ENCODE measurements at places on chromosomes 3 and 15.

DNA sequence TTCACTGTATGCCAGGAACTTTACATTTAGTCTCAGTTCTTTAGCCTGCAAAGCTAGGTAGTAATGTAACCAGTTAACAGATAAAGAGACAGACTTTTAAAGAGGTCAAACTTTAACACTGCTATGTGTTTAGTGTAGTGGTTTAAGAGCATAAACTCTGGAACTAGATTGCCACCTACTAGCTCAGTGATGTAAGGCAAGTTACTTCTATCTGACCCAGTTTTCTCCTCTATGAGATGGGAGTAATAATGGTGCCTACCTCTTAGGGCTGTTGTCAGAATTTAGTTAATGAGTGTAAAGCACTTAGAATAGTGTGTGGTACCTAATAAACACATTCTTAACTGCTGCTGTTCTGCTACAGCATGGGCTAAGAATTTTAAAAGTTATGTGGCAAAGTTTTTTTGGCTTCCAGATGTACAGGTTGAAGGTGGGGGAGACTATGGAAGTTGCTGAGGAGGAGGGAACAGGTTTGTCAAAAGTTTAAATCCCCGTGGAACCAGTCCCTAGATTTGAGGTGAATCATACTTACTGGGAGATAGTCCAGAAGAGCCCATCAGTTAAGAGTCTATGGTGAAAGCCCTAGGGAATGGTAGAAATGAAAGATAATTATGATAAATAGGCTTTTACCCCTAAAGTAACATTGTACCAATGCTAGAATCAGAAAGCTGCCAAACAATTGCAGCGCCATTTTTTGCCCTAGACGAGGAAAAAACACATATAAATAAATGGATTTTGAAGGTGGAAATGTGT is 13.9 kb downstream of the TSC22D2 start:
- DNase-seq, result no peak

DNA sequence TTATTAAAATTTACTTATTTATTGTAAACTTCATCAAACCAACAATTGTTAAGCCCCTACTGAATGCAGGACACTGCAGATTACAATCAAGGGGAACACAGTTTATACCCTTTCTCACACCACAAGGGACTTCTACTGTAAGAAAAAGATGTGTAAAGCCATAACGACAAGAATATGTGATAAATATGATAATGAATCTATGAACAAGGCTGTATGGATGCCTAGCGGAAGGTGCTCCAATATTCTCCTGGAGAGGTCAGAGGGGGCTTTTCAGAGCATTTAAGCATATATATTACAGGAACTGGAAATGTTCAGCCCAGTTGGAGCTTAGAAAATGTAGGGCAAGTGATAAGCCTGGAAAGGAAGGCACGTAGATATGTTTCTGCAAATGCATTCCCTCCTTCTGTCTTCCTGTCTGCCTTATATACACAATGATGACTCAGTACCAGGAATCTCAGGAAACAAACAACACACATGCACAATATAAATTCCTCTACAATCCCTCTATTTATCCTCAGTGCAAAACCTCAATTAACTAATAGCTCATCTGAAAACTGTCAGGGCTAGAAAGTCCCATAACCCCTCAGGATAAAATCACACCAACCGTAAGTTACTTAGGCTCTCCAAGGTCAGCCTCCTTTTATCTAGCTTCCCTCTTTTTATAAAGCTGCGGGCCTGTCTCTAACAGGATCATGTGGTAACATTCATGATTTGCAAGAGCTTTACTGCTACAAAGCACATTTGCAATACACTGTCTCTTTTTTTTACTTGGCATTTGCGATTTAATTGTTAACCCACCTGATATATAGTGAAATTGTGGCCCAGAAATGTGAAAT is 393.1 kb downstream of the LPP start:
- no peak for DNase-seq

DNA sequence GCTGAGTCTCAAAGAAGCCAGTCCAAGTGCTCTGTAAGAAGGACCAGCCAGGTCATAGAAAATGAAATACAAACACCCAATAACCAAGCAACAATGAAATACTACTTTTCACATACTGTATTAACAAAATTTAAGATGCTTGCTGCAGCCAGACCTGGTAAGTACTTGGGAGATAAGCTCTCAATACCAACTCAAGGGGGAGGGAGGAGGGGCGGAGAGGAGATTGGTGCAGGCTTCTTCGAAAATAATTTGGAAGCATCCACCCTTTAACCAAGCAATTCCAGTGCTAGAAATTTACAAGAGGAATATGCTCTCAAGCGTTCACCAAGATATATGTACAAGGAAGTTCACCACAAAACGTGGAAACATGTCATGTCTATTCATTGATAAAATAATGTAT is 7.6 kb upstream of the LRRC2 start:
- no peak for DNase-seq

DNA sequence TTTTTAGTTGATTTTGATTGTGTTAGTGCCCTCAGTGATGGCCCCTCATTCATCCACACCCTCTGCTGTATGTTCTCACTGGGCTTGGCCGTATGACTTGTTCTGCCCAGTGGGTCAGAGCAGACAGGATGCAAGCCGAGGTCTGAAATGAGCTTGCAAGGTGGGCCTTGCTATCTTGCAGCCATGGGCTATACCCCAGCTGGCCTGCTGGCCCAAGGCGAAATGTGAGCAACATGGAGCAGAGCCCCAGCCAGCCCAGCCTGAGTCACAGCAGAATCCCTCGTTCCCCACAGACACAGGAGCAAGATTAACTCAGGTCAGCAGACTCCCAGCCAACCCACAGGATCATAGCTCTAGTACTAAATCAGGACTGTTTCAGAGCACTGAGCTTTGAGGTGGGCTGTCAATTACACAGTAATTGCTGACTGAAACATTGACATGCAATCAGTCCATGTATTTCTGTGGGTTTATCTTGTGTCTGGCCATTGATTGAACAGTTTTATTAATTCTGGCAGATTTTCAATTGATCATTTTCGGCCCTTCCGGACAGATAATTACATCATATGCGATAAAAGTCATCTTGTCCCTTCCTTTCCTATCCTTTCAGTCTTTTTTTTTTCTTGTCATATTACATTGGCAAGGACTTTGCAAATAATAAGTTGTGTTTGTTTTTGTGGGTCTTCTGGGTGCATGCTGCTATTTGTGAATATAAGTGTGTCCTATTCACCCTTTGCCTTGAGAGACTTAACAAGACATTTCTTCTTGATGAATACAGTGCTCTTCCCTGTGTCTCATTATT is 27.1 kb downstream of the KLF15 start:
- no peak for DNase-seq

DNA sequence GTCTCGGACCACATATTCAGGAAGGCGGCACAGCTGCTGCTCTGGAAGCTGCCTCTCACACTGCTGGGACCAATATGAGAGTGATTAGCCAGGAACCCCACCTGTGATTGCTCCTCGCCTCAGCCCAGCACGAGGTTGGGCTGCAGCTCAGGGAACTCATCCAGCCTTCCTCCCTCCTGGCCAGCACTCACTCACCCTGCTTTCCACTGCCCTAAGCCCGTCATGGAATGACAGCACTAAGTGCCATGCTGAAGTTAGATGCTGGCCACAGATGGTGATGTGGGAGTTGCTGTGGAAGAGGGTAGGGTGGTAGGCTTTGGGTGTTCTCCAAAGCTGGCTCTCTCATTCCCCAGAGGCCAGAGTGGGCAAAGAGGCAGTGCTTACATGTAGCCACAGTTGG is 7.3 kb downstream of the MST1R start:
- DNase-seq, result no peak

- DNase-seq, result peak; percentile 57
Observed at GRCh38 chr15:65066635-65067316, 1.0 kb downstream of the RASL12 start.

- no peak for DNase-seq
Observed at GRCh38 chr3:49166752-49167556, 823 bp upstream of the CCDC71 start.

- DNase-seq, result no peak
Observed at GRCh38 chr3:63921741-63922482, 9.7 kb upstream of the SCAANT1 start.

DNA sequence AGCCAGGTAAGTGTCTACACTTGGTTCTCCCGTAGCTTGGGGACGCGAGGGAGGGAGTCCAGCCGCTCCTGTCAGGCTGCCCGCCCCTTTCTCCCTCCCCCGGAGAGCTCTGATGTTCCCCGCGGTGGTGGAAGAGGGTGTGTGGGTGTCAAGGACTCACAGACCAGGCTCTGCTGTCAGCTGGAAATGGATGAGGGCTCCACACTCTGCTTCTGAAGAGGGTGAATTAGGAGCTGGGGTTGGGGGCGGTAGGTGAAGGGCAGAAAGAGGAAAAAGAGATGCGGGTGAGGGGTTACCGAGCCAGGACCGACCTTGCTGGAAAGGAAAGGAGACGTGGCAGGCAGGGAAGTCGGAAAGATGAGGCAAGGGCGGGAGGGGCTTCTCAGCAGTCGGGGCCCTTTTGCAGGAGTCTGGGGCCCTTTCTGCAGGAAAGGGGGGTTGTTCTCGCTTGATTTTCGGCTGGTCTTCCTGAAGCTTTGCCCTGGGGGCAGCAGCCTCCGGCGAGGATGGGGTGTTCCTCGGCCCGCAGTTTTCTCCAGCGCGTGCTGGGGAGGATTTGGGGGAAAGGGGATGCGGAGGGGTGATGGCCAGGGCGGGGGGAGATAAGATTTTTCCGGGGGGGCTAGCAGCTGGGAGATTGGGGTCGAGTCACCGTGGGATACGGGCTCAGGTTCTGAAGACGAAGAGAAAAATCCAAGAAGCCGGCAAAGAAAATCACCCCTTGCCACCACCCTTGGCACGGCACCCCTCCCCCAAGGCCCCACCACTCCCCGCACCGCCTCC is 602 bp upstream of the BAHD1 start:
- peak; percentile 53 for DNase-seq

DNA sequence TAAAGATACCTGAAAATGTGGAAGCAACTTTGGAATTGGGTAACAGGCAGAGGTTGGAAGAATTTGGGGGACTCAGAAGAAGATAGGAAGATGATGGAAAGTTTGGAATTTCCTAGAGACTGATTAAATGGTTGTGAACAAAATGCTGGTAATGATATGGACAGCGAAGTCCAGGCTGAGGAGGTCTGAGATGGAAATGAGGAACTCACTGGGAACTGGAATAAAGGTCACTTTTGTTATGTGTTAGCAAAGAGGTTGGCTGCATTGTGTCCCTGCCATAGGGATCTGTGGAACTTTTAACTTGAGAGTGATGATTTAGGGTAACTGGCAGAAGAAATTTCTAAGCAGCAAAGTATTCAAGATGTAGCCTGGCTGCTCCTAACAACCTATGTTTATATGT is 13.0 kb downstream of the MITF start:
- no peak for DNase-seq

Data from left hindlimb (tissue), 1 donor.